Stimulated activated naive CD4-positive, alpha-beta T cell (primary cell): ENCODE measurements at places on chromosomes 5 and 9.

DNA sequence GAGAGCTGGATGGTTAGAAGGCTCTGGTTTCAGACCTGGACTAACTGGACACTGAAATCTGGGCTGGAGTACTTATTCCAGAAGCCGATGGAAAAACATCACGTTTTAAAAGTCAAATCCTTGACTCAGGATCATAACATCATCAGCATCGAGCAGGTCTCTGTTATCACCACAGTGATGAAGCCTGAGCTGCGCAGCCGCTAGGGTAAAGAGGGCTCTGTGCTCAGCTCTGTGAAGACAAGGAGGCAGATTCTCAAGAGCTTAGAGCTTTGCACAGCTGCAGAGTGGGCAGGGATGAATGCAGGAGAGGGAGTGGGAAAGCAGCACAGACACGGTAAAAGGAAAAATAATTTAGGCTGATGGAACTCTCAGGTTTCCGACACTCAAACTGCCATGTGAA, 208.8 kb upstream of the TAS2R1 start:
- no peak for DNase-seq

DNA sequence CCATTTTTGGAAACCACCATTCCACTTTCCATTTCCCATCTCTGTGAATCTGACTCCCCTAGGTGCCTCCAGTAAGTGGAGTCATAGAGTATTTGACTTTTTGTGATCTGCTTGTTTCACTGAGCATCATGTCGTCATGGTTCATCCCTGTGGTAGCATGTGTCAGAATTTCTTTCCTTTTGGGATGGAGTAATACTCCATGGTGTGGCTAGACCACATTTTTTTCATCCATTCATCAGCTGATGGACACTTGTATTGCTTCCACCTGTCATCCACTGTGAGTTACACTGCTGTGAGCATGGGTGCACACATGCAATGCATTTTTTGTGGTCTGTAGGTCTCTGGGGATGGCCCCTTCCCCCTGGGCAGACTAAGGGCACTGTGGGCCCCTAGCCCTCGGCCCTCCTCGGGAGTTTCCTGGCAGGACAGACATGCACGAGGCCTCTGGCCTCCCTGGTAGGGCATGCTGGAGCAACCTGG, 115.9 kb downstream of the GADD45G start:
- DNase-seq, result no peak

DNA sequence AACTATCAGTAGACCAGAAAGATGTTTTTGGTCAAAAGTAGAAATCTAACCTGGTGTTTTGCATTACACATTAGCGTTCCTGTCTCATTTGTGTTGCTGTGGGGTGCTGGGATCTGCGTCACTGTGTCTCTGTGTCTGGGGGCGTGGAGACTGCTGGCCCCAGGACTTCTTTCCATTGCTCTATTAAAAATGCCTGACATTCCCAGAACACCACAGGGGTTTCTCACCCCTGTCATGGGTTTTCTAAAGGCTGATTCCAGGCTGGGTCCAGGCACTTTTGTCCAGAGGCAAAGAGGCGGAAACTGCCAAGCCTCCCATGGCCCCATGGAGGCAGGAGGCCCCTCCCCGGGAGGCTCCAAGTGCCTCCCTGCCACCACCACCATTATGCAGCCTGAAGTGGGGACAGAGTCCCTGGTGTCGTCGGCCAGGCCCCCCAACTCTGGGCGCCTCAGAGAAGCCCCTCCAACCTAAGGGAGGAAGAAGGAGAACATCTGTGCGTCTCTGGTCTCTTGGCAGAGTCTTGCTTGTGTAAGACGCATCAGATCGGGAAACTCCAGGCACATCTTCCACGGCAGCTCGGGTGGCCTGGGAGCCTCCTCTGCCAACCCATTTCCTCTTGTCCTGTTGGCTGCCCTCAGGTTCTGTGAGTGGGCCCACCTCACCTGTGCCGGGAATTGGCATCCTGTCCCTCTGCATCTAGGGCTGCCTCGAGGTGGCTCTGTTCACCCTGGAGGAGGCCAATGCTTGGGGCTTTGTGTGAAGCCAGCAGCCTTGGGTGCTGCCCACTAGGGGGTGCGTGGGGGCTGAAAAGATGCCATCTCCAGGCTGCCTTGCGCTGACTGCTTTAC, 13.8 kb upstream of the PLEKHG4B start:
- no peak for DNase-seq

DNA sequence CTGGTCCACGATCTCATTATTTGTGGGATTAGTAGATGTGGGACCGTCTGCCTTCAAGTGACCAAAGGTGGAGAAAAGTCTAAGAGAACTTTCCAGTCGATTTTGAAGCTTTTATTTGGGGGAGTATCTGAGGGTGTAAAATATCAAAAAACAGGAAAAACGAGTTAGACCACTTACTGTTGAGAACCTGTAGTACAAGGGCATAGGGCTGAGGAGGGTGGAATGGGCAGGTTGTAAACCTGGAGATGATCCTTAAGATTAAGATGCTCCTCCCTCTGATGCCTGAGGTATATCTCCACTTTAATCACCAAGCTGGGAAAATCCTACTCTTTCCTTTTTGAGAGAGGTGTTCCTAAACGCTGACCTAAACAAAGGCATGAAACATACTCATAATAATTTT, 32.0 kb upstream of the GTF2H2C start:
- DNase-seq, result no peak

- no peak for DNase-seq
These were observed 2.6 kb downstream of the PTPA start for GRCh38 chr9:129113645-129114304.

GRCh38 chr5:142254431-142254830, 70.4 kb downstream of the SPRY4 start:
- DNase-seq, result no peak

DNA sequence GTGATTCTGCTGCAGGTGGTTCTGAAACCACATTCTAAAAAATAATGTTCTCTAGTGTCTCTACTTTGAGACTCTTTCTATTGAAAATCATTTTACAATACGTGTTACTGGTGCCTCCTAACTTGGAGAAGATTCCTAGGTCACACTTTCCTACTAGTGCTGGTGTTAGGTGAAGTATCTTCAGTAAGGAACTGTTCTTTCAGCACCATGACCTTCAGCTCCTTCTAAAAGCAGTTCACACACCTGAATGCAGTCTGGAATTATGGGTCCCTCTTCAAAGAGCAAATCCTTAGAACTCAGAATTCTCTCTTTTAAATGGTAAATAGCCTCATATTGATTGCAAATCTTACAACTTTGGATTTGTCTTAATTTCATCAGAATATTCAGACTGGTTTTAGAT, 10.6 kb upstream of the DPYSL3 start:
- DNase-seq, result no peak

DNA sequence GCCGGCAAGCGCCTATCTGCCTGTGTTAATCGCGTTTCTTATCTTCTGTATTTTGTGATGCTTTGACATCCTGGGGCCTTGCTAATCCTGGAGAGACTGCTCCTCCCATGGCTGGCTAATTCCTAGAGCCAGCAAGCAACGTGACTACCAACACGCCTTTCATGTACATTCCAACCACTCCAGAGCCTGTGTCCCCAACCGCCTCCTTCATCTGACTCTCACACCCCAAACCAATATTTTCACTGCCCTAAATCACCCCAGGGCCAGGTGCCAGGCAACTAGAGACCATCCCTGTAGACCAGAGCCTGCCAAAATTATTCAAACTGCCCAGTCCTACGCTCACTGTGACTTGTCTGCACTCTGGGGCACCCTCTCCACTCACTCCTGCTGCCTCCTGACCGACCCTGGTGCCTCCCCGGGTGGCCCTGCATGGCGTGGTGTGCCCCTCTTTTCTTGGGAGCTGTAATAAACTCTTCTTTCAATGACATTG, 50.5 kb upstream of the COL5A1 start:
- no peak for DNase-seq

GRCh38 chr9:81535542-81536241, 153.7 kb downstream of the TLE1 start:
- DNase-seq, result no peak

- DNase-seq, result peak; percentile 17
These were observed 62.8 kb upstream of the SUB1 start for GRCh38 chr5:32522429-32523143.

- no peak for DNase-seq
These were observed 10.1 kb upstream of the NXNL2 start for GRCh38 chr9:88524911-88525310.

DNA sequence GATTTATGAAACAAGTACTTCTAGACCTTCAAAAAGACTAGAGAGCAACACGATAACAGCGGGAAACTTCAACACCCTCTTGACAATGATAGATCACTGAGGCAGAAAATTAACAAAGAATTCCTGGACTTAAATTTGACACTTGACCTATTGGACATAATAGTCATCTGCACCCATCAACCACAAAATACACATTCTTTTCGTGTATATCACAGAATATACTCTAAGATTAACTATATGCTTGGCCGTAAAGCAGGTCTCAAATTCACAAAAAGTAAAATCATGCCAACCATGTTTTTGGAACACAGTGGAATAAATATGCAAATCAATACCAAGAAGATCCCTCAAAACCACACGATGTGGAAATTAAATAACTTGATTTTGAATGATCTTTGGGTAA, 559.4 kb downstream of the DNAH5 start:
- no peak for DNase-seq

- DNase-seq, result no peak
These were observed 123.9 kb upstream of the HAPLN1 start for GRCh38 chr5:83844449-83845068.

GRCh38 chr5:168843277-168844015, 264.3 kb upstream of the PANK3 start:
- no peak for DNase-seq

- no peak for DNase-seq
These were observed 115.8 kb downstream of the NUDT12 start for GRCh38 chr5:103446813-103447212.

GRCh38 chr5:136182618-136183017, 10.3 kb downstream of the SMIM32 start:
- DNase-seq, result no peak

DNA sequence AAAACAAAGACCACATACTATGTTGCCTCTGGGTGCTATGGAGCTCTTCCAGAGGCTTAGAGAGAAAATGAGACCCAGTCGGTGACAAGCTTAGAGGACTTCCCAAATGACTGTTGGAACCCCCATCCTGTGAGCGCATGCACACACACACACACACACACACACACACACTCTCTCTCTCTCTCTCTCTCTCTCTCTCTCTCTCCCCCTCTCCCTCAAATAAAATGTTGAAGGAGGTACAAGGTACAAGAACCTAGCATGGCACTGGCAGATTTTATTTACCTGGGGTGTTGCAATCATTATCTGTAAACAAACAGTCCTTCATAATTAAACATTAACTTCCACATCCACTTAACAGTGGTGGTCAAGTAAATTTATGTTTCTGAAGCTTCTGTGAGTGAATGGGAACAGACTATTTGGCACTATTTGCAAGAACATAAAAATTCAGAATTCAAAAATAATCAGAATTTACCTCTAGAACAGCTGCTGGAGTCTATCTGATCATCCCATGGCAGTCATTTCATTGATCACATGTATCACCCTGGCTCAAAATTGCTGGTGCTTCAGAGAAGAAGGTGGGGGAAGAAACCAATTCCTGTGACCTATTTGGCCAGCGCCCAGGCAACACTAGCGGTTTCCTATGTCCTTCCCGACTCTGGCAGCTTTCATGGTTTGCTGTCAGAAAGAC, 24.9 kb downstream of the TRPM3 start:
- DNase-seq, result no peak

DNA sequence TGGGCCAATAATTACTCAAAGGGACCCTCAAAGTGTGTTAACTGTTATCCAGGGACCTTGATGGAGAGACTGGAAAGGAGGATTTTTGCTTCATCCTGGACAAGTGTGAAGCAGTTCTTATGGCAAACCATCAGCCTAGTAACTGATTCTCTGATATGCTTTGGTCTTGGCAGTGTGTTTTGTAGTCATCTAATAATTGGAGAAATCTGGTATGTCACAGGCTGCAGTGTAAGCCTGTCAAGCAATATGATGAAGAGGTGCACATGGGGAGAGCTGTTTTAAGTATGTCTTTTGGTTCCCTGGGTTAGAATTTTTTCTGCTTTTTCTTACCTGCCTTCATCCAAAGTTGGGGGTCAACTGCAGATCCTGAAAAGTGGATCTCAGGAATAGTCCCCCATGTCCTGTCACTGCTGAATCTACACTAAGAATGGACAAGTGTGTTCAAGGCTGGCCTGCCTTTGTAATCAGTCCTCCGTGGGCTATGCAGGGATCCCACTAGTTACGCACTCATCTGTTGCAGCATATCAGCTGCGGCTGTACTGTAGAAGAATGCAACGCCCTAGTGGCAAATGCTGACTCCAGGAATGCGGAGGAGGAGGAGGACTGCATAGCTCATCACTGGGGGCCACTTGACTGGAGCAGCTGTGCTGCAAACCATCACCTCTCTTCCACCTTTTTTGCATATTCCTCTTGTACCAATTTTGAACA, 1.9 kb downstream of the SPTAN1 start:
- DNase-seq, result no peak

DNA sequence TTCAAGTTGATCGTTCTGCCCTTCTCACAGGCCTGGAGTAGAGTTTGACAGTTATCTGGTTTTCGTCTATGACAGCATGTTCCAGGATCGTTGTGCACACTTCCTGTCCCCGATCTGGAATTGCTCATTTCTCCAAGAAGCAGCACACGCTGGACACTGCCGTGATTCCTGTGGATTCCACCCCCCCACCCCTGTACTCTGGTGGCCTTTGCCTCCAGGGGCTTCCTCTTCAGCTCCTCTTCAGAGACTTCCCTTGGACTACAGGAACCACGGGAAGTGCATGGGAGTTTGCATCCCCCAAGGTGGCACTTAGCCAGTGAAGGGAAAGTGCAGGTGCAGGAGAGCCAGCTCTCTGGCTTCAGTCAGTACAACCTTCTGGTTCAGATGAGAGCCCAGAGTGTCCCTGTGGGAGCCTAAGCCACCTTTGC, 160.7 kb downstream of the CACNA1B start:
- DNase-seq, result no peak

- no peak for DNase-seq
These were observed 756 bp upstream of the PRR7 start for GRCh38 chr5:177445917-177446199.

- no peak for DNase-seq
These were observed 188.4 kb downstream of the ADAMTSL1 start for GRCh38 chr9:18662320-18662719.

DNA sequence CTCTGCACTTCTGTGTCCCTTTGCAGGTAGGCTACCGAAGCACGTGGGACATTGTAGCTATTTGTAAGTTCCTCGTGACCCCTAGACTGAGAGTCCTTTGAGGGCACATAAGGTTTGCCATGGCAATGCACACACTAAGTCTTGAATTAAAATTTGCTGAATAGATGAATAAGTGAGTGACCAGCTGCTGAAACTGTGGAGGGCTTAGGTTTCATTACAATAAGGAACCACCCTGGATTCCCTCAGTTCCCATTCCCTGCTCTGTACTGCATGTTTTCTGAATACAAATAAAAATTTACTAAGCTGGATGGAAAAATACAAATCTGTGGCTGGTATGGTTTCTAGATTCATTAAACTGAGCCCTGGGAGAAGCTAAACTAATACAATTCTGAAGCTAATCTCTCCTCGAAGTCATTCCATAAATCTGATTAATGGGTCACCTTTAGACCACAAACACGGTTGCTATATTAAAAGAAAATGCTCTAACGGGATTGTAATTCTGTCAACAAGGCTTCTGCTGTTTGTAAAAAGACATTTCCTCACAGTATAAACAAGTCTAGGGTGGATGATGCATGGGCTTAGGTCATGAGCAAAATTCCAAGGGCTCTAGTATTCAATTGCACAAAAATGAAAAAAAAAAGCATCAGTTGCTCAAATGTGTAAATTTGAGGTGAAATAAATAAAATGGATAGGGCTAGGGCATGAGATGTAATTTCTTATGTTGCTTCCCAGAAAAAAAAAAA, 172.3 kb downstream of the ATP10B start:
- no peak for DNase-seq
